ENCODE measurements at places on chromosomes 11 and 22.

- DNase-seq, result peak; percentile 62
Observed at GRCh38 chr11:45658292-45658991, 7.0 kb downstream of the CHST1 start.

- DNase-seq, result peak; percentile 31
Observed at GRCh38 chr11:117230999-117231841, 653 bp downstream of the PCSK7 start.

GRCh38 chr11:68838572-68838964 is 3.1 kb downstream of the CPT1A start:
- peak; percentile 62 for DNase-seq

GRCh38 chr22:37999640-38000272 is 15.4 kb upstream of the SOX10 start:
- DNase-seq, result peak; percentile 93

DNA sequence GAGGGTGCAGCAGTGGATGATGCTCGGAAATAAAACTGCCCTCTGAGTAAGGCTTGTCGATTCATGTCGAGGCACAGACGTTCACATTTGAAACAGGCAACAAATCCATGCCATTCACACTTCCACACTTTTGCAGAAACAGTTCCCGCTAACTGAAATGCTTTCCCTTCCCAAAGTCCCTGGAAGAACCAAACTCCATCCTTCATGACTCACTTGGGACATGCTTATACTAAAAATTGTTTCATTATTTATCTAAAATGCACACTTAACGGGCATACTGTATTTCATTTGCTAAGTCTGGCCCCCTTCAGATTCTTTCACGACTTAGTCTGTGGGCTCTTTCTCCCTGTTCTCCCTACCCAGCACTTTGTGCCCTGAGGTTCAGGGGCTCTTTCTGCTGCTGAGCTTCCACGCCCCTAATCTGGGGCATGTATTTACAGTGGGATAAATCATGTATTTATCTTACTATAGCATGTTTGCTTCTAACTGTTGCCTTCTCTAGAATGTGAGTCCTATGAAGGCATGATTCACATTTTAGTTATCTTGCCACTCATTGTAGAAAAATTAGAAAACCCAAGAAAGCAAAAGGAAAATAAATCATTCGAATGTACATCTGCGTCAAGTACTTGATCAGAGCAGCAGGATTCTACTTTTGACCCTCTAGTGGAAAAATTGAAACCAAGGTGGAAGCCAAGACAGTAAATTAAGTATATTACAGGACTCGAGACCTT is 12.5 kb downstream of the SCGB1A1 start:
- no peak for DNase-seq

GRCh38 chr11:95853138-95853537 is 62.8 kb downstream of the CEP57 start:
- no peak for DNase-seq

DNA sequence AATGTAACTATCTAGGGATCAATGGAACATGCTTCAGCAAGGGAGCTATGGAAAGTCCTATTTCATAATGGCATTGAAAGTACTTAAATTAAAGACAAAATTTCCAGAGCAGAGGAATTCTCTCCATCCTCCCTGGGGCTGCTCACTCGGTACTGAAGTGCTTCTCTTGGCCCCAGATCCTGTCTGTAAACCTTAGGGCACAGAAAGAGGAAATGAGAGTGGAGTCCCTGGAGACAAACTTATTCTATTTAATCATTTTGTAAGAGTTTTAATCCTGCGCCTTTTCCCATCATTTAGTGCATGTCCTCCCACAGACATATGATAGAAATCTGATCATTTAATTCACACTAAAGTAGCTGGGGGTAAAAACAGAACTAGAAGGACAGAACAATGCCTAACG is 20.9 kb upstream of the PAMR1 start:
- peak; percentile 30 for DNase-seq

DNA sequence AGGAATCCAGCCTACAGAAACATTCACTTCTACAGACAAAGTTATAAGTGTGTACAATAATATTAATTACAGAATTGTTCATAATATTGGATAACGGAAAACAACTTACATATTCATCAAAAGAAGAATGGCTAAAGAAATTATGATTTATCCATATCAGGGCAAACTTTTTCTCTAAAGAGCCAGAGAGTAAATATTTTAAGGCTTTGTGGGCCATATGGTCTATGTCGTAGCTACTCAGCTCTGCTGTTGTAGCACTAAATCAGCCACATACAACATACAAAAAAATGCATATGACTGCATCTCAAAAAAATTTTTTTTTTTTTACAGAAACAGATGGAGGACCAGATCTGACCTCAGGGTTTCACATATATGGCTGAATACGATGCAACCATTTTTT is 96.7 kb upstream of the GALNT18 start:
- no peak for DNase-seq

DNA sequence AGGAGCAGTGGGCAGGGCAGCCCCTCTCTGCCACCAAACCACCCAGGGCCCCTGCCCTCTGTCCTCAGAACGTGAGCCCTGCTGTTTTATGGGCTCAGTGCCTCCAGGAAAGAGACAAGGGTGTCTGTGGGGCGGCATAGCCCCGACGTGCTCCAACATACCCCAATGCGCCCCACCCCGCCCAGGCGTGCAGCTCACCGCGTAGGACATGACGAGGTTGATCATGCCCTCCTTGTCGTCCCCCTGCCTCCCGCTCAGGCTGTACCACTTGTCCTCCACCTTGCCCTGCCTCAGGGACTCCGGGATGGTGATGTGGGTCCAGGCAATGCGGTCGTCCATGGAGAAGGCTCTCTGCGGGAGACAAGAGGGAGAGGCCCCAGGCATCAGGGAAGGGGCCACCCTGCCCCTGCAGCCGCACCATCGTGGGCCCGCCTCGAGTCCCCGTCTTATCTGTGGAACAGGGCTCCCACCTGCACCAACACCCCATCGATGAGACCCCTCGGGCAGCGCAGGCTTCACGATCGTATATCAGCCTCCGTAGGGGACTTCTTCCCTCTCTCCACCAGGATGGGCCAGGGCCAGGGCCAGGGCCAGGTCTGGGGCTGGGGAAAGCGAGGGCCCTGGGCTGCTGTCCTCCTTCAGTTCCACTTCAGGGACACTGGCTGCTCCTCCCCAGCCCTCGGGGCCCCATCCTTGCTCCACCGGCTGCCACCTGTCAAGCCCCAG is 20.8 kb downstream of the TOLLIP start:
- no peak for DNase-seq

DNA sequence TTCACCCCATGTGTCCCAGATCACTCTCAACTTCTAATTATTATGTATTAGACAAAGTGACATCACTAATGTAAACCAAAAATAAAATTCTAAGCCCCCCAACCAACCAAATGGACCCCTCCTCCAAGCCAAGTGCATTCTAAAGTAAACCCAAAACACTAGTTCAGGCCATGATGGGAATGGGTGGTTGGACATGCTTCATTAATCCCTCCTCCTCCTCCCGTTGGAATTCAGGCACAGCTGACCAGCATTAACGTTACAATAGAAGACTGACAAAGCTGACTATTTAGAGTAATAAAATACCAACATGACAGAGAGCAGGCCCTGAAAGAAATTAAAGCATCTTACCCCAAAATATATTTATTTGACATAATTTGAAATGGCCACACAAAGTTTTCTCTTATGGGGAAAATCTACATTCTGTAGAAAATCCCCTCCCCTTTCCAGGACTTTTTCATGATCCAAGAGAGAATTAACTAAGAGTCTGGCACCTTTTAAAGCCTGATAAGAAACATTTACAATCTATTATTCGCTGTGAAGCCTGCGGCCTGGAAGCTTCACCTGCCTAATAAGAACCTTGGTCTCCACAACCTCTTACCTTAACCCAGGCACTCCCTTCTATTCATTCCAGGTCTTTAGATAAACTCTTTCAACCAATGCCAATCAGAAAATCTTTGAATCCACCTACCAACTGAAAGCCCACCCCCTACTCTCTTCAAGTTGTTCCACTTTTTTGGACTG is 948.5 kb upstream of the CCDC90B start:
- no peak for DNase-seq

DNA sequence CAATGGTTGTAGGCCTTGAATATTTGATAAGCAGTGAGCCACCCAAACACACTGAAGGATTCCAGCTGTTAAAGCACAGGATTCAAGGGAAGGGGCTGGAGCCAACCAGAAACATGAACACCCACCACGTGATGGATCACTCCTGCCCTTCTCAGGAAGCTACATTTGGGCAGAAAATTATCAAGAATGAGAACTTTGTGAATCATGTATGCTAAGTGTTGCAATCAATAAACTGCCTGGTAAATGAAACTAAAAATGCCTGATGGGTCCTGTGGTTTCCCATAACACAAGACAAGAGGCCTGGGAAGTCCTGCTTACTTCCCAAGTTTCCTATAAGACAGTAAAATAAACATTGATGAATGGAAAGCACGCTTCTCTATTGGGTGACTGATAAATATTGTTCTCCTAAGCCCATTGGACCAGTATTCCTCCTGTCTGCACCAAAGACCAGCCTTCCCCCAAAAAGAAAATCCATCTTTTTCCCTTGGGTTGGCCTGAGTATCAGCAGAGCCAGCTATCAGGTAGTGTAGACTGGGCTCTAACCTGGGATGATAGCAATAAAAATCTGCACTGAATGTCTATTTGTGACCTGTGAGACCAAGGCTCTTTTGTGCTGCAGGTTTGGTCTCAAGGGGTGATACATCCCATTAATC is 98.4 kb downstream of the CCDC83 start:
- DNase-seq, result no peak

DNA sequence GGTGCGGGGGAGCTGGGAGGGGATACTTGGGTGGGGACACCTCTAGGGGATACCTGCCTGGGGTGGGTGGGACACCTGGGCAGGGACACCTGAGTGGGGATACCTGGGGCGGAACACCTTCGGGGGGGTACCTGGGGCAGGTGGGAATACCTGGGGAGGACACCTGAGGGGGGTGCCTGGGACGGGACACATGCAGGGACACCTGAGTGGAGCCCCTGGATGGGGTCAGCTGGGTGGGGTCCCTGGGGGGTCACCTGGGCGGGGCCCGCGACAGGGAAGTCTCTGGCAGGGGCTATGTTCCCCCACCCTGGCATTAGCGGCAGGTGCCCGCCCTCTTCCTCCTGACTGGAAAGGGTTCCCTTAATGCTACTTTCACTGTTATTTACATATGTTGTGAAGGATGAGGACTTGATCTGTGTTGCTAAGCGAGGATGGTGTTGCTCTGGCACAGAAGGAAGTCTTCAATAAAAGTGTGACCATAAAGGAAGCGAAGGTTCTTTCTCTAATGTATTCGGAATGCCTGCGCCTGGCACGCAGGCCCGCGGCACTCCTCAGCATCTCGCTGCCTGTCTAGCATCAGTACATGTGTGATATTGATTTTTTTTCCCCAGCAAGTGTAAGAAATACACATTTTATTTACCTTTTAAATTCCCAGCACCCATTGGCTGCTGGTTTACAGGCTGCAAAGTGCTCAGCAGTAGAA is 801.7 kb downstream of the BRD1 start:
- DNase-seq, result no peak

DNA sequence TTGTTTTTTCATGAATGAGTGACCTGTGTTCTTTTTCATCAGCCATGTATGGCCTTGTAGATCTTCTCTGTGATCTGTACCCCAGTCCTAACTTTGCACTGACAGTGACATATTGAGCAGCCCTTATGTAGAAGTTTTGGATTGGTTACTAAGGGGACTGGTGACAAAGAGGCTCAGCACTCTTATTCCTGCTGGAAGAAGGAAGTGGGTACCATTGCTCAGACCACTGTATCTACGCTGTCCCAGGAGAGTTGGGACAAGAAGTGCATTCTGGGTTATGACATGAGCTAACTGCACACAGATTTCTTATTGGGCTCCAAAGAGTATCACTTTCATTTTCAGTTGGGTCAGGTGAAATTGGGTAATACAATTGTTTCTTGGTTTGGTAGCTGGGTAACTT is 107.8 kb upstream of the RASSF10 start:
- DNase-seq, result peak; percentile 17

GRCh38 chr11:4049006-4049405 is 45.6 kb upstream of the RRM1 start:
- peak; percentile 82 for DNase-seq

DNA sequence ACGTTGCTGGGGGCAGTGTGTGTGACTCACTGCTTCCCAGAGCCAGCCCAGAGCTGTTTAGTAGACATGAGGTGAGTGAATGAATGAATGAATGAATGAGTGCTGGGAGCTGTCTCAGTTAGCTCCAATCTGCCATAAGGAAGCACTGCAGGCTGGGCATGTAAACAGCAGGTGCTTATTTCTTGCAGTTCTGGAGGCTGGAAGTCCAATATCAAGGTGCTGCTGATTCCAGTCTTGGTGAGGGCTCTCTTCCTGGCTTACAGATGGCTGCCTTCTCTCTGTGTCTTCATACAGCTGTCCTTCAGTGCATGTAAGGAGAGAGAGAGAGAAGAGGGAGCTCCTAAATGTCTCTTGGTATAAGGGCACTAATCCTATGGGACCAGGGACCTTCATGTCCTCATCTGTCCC is 4.1 kb downstream of the C11orf21 start:
- DNase-seq, result peak; percentile 5

GRCh38 chr11:110089617-110090282 is 3.4 kb upstream of the ZC3H12C start:
- no peak for DNase-seq

DNA sequence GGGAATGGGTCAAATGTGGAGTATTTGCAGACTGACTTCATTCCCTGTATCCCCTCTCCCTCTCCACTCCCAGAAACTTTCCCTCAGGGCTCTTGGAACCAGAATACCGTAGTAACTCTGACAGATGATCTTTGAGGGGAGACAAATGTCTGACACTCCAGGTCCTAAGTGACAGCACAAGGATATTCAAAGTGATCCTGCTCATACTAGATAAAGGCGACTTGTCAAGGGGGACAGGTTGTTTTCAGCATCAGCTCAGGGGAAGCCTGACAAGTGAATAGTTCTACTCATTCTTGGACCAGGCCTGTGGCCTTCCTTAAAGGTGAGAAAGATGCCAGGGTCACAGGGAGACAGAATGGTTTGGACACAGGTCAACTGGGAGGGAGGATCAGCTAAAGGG is 92.8 kb downstream of the NXPE2 start:
- no peak for DNase-seq

DNA sequence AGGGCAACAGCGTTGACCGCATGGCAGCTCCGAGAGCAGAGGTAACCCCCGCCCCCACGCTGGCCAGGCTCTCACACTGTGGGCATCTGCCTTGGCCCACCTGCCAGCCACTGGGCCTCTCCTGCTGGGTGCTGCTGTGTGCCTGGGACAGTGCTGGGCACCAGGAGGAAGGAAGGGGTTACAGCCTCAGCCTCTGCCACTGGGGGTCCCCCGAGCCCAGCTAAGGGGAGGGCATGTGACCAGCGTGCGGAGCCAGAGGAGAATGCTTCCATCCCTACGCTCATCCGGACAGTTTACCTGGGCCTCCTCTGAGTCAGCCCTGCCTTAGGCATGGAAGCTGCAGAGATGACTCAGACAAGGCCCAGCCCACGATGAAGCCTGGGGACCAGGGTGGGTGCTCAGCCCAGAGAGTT is 10.9 kb downstream of the NCF4 start:
- no peak for DNase-seq

DNA sequence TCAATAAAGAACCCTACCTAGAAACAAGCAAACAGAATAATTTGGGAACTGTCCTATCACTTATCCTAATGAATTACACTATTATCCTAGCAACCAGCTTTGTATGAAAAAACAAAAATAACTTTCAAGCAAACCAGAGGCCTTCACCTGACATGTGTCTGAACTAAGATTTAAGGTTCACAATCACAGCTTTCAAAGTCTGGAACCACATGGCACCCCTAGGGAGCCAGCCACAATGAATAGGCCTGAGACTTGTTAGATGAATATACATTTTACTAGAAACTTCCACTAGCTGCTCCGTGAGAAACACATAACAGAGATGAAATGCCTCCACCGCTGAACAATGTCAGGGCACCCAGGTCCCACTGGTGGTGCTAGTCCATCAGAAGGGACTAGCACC is 65.8 kb upstream of the CYP2D6 start:
- no peak for DNase-seq

- DNase-seq, result no peak
Observed at GRCh38 chr11:78840623-78841022, 266.0 kb upstream of the NARS2 start.
